ENCODE measurements at places on chromosomes 5 and 9.

- no peaks in the 10 kb centered on the region for H3K36me3 ChIP-seq
- no peak for DNase-seq
- no peaks in the 10 kb centered on the region for H3K27me3 ChIP-seq
- H3K4me1 ChIP-seq, result peaks cover 13% of the 10 kb centered on the region
- H3K4me3 ChIP-seq, result no peak overlapping the region
Observed at GRCh38 chr5:126460977-126461376, 37.8 kb downstream of the GRAMD2B start.

GRCh38 chr5:111961862-111962261 is 204.9 kb upstream of the NREP start:
- no peaks in the 10 kb centered on the region for H3K4me1 ChIP-seq
- H3K4me3 ChIP-seq, result no peak overlapping the region
- H3K36me3 ChIP-seq, result no peaks in the 10 kb centered on the region
- DNase-seq, result no peak
- H3K27ac ChIP-seq, result no peak overlapping the region

DNA sequence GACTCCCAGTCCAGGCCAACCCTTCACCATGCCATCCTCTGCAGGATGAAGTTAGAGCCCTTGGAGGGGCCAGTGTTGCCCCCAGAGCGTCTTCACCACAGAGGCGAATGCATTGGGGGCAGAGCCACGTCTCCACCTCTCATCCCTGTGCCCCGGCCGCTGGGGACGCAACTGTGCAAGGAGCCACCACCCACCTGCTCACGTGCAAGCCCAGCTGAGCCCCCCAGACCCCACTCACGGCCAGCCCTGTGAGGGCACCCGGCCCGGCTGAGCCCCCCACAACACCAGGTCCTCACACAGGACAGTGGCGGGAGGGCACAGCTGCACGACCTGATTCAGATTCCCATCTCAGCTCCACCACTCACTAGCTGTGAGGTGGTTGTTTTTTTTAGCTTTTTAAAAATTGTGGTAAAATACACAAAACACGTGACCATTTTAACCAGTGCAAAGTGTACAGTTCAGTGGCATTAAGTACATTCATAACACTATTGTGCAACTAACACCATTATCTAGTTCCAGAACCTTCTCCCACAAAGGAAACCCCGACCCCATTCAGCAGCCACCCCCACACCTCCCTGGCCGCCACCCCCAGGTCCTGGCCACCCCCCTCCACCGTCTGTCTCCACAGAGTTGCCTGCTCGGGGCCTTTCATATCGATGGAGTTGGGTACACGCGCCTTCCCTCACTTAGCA is 33.5 kb upstream of the UBAC1 start:
- H3K27me3 ChIP-seq, result no peaks in the 10 kb centered on the region
- no peak overlapping the region for H3K4me3 ChIP-seq
- no peaks in the 10 kb centered on the region for H3K36me3 ChIP-seq
- no peak for DNase-seq

GRCh38 chr9:99181206-99181605 is 40.5 kb downstream of the ALG2 start:
- H3K27ac ChIP-seq, result no peak overlapping the region
- H3K36me3 ChIP-seq, result no peaks in the 10 kb centered on the region
- H3K27me3 ChIP-seq, result no peaks in the 10 kb centered on the region

- no peaks in the 10 kb centered on the region for H3K27me3 ChIP-seq
- no peak for DNase-seq
- no peaks in the 10 kb centered on the region for H3K36me3 ChIP-seq
- H3K27ac ChIP-seq, result no peak overlapping the region
- H3K4me1 ChIP-seq, result no peaks in the 10 kb centered on the region
Observed at GRCh38 chr9:106284296-106284695, 578.7 kb upstream of the ZNF462 start.

DNA sequence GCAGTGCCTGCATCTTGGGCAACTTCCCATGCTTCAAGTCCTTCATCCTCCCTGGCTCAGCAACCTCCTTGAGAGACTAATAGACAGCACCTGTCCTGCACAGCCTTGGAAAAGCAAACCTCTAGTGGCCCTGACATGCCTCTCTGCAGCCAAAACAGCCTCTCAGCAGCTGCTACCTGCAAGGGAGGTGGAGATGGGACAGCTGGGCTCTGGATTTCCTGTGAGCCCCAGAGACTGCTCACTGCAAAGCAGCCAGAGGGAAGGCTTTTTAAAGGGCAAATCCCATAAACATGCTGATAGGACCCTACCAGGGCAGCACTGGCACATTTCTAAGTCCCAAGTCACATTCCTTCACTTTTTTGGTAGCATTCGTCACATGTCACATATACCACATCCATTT is 31.5 kb upstream of the MYORG start:
- H3K4me3 ChIP-seq, result no peak overlapping the region
- no peak for DNase-seq
- H3K4me1 ChIP-seq, result no peaks in the 10 kb centered on the region
- H3K27ac ChIP-seq, result no peak overlapping the region
- H3K27me3 ChIP-seq, result no peaks in the 10 kb centered on the region

DNA sequence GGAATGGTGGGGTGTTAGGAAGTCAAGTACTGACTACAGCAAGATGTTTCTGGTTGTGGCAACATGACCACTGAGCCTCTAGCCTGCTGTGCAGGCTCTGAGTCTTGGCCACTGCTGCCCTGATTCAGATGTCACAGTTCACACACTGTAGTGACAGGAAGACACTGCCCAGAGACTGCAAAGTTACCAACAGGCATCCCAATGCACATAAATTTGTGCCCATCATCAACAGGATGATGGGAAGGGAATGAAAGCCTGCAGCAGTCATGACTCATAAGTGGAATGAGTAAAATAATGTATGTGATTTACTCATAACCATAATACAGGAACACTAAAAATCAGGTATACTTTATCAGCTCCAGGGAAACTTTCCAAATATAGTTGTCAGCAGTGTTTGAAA is 251.6 kb upstream of the HAPLN1 start:
- H3K27ac ChIP-seq, result no peak overlapping the region
- no peak for DNase-seq
- no peaks in the 10 kb centered on the region for H3K27me3 ChIP-seq
- no peaks in the 10 kb centered on the region for H3K36me3 ChIP-seq
- H3K4me3 ChIP-seq, result no peak overlapping the region

DNA sequence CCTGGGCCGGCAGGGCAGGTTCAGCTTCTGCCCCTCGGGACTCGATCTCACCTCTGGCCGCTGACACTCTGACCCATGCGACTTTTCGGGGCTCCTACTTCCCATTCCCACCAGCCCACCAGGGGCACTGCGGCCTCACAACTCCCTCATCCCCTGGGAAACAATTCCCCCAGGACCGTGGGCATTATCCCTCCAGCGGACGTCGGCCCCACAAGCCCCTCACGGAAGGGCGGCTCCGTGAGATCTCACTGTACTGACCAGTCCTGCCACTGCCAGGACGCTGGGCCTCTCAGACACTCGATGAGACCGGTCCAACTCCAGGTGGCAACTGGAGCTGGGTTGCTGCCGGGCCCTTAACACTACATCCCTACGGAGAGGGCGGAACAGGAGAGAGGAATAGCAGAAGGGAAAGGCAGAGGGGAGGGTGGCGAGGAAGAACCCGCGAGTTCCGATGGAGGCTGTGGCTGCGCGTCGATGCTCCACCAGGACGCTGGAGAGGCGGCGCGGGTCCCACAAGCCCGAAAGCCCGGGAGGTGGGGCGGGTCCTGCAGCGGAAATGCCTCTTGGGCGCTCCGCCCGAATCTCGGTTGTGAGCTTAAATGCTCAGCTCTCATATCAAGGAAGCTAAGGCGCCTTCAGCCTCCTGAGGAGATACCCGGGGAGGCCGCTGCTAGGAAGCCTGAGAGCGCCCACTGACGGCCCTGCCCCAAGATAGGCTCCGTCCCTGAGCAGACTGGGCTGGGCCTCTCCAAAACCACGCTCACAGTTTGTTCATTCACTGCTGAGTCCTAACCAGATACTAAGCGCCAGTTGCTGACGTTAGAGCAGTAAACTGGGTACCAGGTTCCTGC is 36.3 kb downstream of the VCP start:
- H3K27me3 ChIP-seq, result no peaks in the 10 kb centered on the region
- peak overlapping the region; percentile 69 for H3K27ac ChIP-seq
- H3K4me1 ChIP-seq, result no peaks in the 10 kb centered on the region
- no peaks in the 10 kb centered on the region for H3K36me3 ChIP-seq
- DNase-seq, result peak; percentile 54

DNA sequence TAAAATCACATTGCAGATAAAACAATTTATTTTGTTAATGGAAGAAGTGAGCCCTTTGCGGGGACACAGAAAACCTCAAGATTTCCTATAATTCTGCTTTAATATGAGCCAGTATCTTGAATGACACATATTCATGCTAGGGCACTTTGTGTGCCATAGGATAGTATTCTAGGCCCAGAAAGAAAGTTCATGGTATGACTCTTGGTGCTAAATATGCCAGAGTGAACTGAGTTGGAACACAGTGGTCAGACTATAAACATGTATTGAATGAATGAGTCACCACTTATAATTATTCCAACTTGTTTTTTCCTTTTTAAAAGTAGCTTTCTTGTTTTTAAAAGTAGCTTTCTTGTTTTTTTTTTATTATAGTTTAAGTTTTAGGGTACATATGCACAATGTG is 46.0 kb downstream of the ADAMTS19 start:
- no peak for DNase-seq
- no peak overlapping the region for H3K4me3 ChIP-seq
- no peaks in the 10 kb centered on the region for H3K36me3 ChIP-seq
- no peaks in the 10 kb centered on the region for H3K27me3 ChIP-seq

- DNase-seq, result no peak
- no peak overlapping the region for H3K27ac ChIP-seq
- H3K36me3 ChIP-seq, result no peaks in the 10 kb centered on the region
- no peak overlapping the region for H3K4me3 ChIP-seq
- no peaks in the 10 kb centered on the region for H3K27me3 ChIP-seq
Observed at GRCh38 chr9:99497641-99498040, 275.6 kb downstream of the SEC61B start.

DNA sequence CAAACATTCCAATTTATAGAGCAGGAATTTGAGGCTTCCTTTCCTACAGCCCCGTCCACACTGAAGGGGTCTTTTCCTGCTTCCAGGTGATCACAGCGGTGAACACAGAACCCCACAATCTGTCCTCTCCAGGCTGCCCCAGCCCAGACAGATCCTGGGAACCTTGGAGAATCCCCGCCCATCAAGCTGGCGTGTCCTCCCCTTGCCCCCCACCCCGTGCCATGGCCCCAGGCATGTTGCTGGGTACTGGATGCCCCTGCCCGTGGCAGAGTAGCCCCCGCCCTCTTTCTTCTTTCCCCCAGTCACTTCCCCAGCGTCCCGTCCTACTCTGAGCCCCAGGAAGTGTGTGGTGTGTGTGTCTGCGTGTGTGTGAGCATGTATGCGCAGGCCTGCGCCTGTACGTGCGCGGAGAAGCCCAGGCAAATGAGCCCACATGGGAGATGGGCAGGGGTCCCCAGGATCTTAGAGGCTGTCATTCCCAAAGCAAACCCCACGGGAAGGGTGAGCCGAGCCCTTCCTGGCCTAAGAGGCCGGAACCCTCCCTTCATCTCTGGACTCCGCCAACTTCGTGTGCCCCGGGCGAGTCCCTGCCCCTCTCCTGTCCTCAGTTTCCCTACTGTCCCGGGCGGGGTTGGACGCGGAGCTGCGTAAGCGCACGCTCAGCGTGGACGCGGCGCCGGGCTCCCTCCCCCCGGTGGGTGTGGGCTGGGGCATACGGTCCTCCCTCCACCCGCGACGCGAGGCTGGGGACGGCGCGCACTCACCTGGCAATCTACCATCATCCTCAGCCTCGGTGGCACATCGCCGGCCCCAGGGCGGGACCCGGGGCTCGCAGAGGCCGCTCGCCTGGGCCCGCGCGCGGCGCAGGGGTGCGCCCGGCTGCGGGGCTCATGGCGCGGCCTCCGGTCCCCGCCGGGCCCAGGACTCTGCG is 15.2 kb downstream of the GBGT1 start:
- H3K27me3 ChIP-seq, result no peaks in the 10 kb centered on the region
- peak overlapping the region; percentile 91 for H3K27ac ChIP-seq
- H3K4me1 ChIP-seq, result peaks cover 27% of the 10 kb centered on the region
- H3K36me3 ChIP-seq, result no peaks in the 10 kb centered on the region

DNA sequence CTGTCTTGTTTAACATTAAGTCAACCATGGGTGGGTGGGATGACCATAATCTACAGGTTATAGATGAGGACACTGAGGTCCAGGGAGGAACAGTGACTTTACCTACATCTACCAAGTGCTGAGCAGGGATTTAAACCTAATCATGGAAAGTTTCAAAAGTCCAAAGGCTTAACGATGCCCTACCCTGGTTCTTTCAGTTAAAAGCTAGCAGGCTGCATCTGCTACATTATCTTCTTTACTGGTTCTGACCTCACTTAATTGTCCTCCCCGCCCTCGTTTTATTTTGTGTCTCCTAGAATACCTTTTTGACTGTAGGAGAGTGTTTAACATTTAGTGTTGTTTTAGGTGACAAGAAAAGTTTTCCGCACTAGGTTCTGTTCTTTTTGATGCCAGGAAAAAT is 735.2 kb downstream of the TLR4 start:
- DNase-seq, result no peak
- no peaks in the 10 kb centered on the region for H3K27me3 ChIP-seq
- H3K27ac ChIP-seq, result no peak overlapping the region
- H3K4me3 ChIP-seq, result no peak overlapping the region
- no peaks in the 10 kb centered on the region for H3K4me1 ChIP-seq
- no peaks in the 10 kb centered on the region for H3K36me3 ChIP-seq

- no peaks in the 10 kb centered on the region for H3K27me3 ChIP-seq
- H3K27ac ChIP-seq, result no peak overlapping the region
- H3K4me3 ChIP-seq, result no peak overlapping the region
- no peaks in the 10 kb centered on the region for H3K36me3 ChIP-seq
Observed at GRCh38 chr9:6931913-6932312, 174.1 kb downstream of the KDM4C start.

DNA sequence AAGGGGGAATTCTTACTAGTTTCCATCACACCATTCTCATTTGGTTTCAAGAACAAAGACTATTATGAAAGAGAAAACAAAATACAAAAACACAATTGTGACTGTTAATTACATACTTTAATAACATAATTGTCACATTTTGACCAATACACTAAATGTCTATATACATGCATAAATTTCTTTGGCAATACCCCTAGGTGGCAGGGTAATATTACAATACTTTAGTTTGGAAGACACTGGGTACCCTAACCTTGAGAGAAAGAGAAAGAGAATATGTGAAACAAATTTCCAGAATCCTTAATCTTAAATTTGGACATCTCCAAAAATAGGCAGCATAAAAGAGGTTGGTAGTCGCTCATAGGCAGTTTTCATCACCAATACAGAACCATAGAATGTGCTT is 619.6 kb upstream of the ADAMTS16 start:
- H3K36me3 ChIP-seq, result no peaks in the 10 kb centered on the region
- H3K27me3 ChIP-seq, result no peaks in the 10 kb centered on the region
- no peaks in the 10 kb centered on the region for H3K4me1 ChIP-seq
- H3K4me3 ChIP-seq, result no peak overlapping the region

GRCh38 chr5:89071941-89072331 is 189.0 kb upstream of the MEF2C start:
- no peaks in the 10 kb centered on the region for H3K36me3 ChIP-seq
- DNase-seq, result no peak
- H3K27me3 ChIP-seq, result no peaks in the 10 kb centered on the region
- no peaks in the 10 kb centered on the region for H3K4me1 ChIP-seq
- no peak overlapping the region for H3K27ac ChIP-seq
- H3K4me3 ChIP-seq, result no peak overlapping the region

GRCh38 chr5:131381777-131382176 is 117.9 kb downstream of the CDC42SE2 start:
- no peaks in the 10 kb centered on the region for H3K36me3 ChIP-seq
- H3K4me3 ChIP-seq, result no peak overlapping the region
- H3K4me1 ChIP-seq, result no peaks in the 10 kb centered on the region

- DNase-seq, result no peak
- H3K36me3 ChIP-seq, result no peaks in the 10 kb centered on the region
- no peaks in the 10 kb centered on the region for H3K4me1 ChIP-seq
- no peaks in the 10 kb centered on the region for H3K27me3 ChIP-seq
- no peak overlapping the region for H3K4me3 ChIP-seq
Observed at GRCh38 chr9:110464321-110464720, 115.2 kb downstream of the SVEP1 start.

Measured in uterus (tissue), 4 donors.